ENCODE measurements at places on chromosomes 3 and 15.

- no peak for DNase-seq
Measured at GRCh38 chr15:50873935-50874361, 34.5 kb upstream of the AP4E1 start.

- DNase-seq = no peak
Measured at GRCh38 chr15:29675791-29676301, 146.4 kb downstream of the TJP1 start.

- DNase-seq = no peak
Measured at GRCh38 chr3:48023377-48023776, 7.2 kb upstream of the MAP4 start.

GRCh38 chr15:91050128-91050455 lies 27.7 kb upstream of the VPS33B start:
- DNase-seq = no peak

DNA sequence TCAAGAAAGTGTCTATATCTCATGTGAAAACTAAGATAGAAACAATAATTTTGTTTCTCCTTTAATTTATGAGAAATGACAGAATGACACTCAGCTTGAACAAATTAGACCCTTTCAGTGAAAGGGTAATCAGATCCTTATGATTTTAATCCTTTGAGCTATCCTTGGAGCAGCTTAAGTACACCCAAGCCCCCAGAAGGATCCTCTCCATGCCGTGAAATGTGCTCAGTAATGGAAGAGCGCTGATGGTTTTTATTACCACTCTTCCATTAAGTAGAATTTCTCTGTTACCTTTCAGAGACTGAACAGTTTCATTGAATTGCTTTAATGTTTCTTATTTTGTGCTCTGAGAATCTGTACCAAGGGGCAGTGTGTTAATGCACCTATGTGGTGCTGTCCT lies 54.3 kb downstream of the HMG20A start:
- DNase-seq = no peak

GRCh38 chr15:73258271-73259108 lies 110.3 kb downstream of the HCN4 start:
- DNase-seq = peak; percentile 5
